Activated CD4-positive, alpha-beta memory T cell treated with anti-CD3 and anti-CD28 coated beads for 36 hours (primary cell): ENCODE measurements at places on chromosomes 4 and X. TPM values are rescaled to one million over a fixed set of nuclear protein-coding genes. Genes with fewer than 3 reads are reported as not detected.

ADGRL3 gene
- total RNA-seq: not detected

RNF150 gene
- not detected for total RNA-seq

GPRASP3 gene
- 1.3 TPM for total RNA-seq

GAGE12E gene
- total RNA-seq: not detected

CHM gene
- total RNA-seq: 12.0 TPM

GRIA2 gene
- not detected for total RNA-seq

BST1 gene
- 0.19 TPM for total RNA-seq

WDR17 gene
- 1.1 TPM for total RNA-seq

SH3BGRL gene
- total RNA-seq: 39.1 TPM

TAF7L gene
- not detected for total RNA-seq

- no peaks in the 10 kb centered on the region for H3K36me3 ChIP-seq
- peaks cover 1% of the 10 kb centered on the region for H3K27me3 ChIP-seq
- no peak overlapping the region for H3K27ac ChIP-seq
These were observed 131.3 kb upstream of the AP1S2 start for GRCh38 chrX:15985937-15986336.

DNA sequence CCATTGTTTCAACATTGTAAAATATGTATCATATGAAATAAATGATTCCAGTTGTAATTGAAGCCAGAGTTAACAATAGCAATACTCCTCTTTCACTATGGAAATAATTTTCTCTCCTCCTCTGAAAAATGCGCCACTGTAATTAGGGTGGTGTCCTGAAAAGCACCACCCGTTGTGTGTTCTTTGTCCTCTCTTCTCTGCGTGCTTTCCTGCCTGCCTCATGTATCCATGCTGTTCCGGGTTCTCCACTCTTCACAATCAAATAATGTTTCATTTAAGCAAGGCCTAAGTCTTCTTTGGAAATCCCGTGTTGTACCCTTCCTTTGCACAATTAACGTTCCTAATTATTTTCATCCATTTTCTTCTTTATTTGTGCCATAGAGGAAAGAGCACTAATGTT lies 293.3 kb downstream of the ADGRL3 start:
- H3K36me3 ChIP-seq: no peaks in the 10 kb centered on the region
- H3K4me3 ChIP-seq: no peak overlapping the region
- no peak for DNase-seq
- H3K27me3 ChIP-seq: no peaks in the 10 kb centered on the region
- no peak overlapping the region for H3K27ac ChIP-seq
- H3K4me1 ChIP-seq: no peaks in the 10 kb centered on the region

GRCh38 chr4:78566834-78567499 lies 15.4 kb downstream of the ANXA3 start:
- no peak overlapping the region for H3K4me3 ChIP-seq
- H3K4me1 ChIP-seq: no peaks in the 10 kb centered on the region
- peaks cover 5% of the 10 kb centered on the region for H3K27me3 ChIP-seq
- DNase-seq: no peak
- no peak overlapping the region for H3K27ac ChIP-seq

- H3K36me3 ChIP-seq: no peaks in the 10 kb centered on the region
- H3K4me3 ChIP-seq: no peak overlapping the region
- no peak overlapping the region for H3K27ac ChIP-seq
- H3K4me1 ChIP-seq: peaks cover 7% of the 10 kb centered on the region
- peaks cover 5% of the 10 kb centered on the region for H3K27me3 ChIP-seq
- no peak for DNase-seq
These were observed 40.3 kb downstream of the MED28 start for GRCh38 chr4:17654701-17655100.

GRCh38 chr4:102678695-102679335 lies 82.0 kb downstream of the MANBA start:
- no peak overlapping the region for H3K4me3 ChIP-seq
- no peak overlapping the region for H3K27ac ChIP-seq
- peaks cover 7% of the 10 kb centered on the region for H3K36me3 ChIP-seq
- H3K4me1 ChIP-seq: peaks cover 14% of the 10 kb centered on the region
- DNase-seq: no peak

DNA sequence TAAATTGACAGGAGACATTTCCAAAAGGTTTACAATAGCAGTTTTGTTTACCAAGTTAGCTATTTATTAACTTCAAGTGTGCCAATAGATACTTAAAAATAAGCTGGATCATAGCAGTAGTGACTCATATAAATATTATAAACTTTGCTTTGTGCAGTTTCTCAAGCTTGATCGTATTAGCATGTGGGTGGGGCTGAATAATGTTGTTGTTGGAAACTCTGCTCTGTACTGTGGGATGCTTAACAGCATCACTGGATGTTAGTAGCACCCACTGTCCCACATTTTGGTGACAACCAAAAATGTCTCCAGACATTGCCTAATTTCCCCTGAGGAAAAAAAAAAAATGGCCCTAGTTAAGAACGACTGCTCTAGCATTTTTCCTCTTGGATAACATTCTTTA lies 855.2 kb upstream of the ADGRL3 start:
- no peaks in the 10 kb centered on the region for H3K36me3 ChIP-seq
- H3K27me3 ChIP-seq: no peaks in the 10 kb centered on the region
- no peak overlapping the region for H3K27ac ChIP-seq
- no peak for DNase-seq
- no peaks in the 10 kb centered on the region for H3K4me1 ChIP-seq

DNA sequence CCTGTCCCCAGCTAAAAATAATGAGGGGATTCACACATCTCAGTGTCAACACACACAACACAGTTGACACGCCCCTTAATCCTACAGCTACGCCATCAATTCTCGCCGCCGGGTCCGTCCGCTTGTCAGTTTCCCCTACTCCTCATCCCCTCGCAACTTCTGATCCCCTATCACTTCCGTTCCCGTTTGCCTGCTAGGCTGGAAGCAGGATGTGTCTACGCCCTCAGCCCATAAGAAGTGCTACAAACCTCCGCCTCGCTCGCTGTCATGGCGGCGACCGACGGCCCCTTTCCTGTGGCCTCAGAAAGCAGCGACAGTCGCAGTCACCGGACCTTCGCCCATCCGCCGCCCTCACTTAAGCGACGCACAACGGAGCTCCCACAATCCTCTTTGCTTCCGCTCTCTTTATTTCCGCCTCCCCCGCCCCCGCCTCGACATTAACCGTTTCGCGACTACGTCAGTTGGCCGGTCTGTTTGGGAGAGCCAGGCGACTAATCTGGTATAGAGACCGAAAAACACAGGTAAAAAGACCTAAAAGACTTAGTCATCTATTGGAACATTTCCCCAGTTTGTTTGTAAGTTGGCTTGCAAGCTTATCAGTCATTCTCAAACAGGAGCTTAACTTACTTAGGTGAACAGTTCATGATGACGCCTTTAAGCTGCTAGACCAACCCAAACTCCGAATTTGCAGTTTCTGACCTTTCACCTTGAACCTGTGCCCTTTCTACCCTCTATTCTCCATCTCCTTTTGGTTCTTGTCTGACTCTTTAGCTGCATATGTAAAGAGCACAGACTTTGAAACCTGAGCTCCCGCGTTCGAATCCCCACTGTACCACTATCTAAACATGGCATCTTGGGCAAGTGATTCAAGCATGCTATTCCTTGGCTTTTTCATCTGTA lies at the start of gene SLC25A53:
TSS of gene SLC25A53 (minus strand) at position 380 of the 900 bp plus-strand sequence. CDS start 51,752 bp downstream, outside the sequence.
- H3K4me1 ChIP-seq: peaks cover 15% of the 10 kb centered on the region
- H3K4me3 ChIP-seq: peak within 1 kb of the TSS; percentile 99
- H3K27ac ChIP-seq: peak within 1 kb of the TSS; percentile 100
- peaks cover 2% of the 10 kb centered on the region for H3K36me3 ChIP-seq
- DNase-seq: peak; percentile 87

- no peak overlapping the region for H3K27ac ChIP-seq
- H3K27me3 ChIP-seq: peaks cover 2% of the 10 kb centered on the region
- no peak for DNase-seq
These were observed 81.7 kb upstream of the ARHGAP24 start for GRCh38 chr4:85393201-85393600.

DNA sequence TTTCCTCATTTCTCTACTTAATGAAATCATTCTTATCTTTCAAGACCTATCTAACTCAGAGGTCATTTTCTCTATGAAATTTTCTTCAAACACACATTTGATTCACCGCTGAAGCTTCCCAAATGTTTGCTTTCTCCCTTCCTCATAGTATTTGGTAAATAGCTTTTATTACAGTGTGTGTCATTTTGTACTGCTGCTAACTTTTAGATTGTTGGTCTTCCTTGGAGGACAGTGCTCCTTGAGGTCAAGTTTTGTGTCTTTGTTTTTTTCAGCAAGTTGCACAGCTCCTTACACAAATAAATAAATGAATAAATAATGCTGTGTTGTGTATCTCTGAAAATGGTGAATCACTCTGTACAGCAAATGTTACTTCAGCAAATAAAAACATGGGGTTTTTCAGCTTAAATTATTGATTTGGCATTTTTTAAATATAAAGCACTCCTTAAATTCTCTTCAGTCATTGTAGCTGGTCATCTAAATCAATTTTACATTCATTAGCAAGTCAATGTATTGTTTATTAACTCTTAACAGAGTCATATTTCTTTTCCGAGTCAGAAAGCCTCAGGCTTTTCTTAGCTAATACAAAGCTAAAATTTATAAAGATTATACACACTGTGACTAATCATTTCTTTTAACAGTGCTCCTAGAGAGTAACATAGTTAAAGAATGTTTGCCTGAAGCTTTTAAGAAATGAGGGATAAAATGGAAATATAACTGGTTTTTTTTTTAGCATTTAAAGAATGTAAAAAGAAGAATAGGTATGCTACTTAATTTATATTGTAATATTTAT lies 30.1 kb upstream of the MAD2L1 start:
- no peaks in the 10 kb centered on the region for H3K36me3 ChIP-seq
- no peaks in the 10 kb centered on the region for H3K27me3 ChIP-seq
- no peaks in the 10 kb centered on the region for H3K4me1 ChIP-seq
- no peak overlapping the region for H3K4me3 ChIP-seq

GRCh38 chrX:76366972-76367371 lies 60.5 kb upstream of the MAGEE1 start:
- H3K36me3 ChIP-seq: no peaks in the 10 kb centered on the region
- DNase-seq: no peak
- no peak overlapping the region for H3K27ac ChIP-seq

- no peaks in the 10 kb centered on the region for H3K4me1 ChIP-seq
- no peak overlapping the region for H3K27ac ChIP-seq
- no peaks in the 10 kb centered on the region for H3K27me3 ChIP-seq
- no peaks in the 10 kb centered on the region for H3K36me3 ChIP-seq
- DNase-seq: no peak
These were observed 196.1 kb downstream of the ZNF330 start for GRCh38 chr4:141416677-141417363.

- no peak for DNase-seq
- no peaks in the 10 kb centered on the region for H3K36me3 ChIP-seq
- H3K4me1 ChIP-seq: no peaks in the 10 kb centered on the region
- H3K27ac ChIP-seq: no peak overlapping the region
- peaks cover 5% of the 10 kb centered on the region for H3K27me3 ChIP-seq
These were observed 120.9 kb upstream of the DDIT4L start for GRCh38 chr4:100311181-100311580.

DNA sequence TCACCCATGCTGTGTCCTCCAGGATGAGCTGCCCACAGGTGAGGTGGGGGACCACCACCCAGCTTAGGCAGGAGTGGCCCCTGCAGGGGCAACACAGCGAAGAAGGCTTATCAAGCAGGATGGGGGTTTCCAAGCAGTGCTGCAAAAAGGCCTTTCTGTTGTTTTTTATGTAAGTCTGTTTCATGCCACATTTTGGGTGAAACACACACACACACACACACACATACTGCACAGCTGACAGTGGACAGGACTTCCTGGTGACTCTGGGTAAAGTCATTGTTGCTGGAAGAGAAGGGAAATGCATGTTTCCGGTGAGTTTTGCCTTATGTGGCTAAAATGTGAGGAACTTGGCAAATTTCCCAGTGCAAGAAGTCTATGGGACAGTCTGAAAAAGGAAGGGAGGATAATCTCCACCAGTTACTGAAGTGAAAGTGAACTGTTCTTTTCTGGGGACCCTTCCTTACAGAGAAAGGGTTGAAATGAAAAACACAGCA lies 119.2 kb downstream of the IRF2 start:
- H3K4me3 ChIP-seq: no peak overlapping the region
- peak; percentile 43 for DNase-seq
- peaks cover 10% of the 10 kb centered on the region for H3K4me1 ChIP-seq
- no peak overlapping the region for H3K27ac ChIP-seq
- no peaks in the 10 kb centered on the region for H3K36me3 ChIP-seq

DNA sequence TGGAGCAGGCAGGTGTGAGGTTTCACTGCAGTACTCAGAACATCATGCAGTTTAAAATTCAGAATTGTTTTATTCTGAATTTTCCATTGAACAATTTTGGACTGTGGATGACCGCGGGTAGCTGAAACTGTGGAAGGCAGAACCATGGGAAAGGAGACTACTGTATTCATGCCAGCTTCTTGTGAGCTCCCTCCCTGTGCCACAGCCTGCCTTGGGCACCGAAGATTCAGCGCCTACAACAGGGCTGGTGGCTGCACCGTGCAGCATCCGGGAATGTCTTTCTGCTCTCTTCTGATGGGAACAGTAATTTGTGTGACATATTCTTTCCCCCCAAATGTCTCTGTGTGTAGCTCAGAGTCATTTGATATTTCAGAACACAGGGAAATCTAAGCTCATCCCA lies 118.5 kb upstream of the NKX1-1 start:
- peaks cover 4% of the 10 kb centered on the region for H3K4me1 ChIP-seq
- DNase-seq: no peak
- no peak overlapping the region for H3K4me3 ChIP-seq
- peaks cover 24% of the 10 kb centered on the region for H3K27me3 ChIP-seq

- DNase-seq: no peak
- no peak overlapping the region for H3K4me3 ChIP-seq
- no peaks in the 10 kb centered on the region for H3K36me3 ChIP-seq
These were observed 34.6 kb downstream of the LIMCH1 start for GRCh38 chr4:41572516-41572915.

GRCh38 chr4:96315815-96316214 lies 475.9 kb downstream of the PDHA2 start:
- H3K4me1 ChIP-seq: no peaks in the 10 kb centered on the region
- DNase-seq: no peak
- H3K4me3 ChIP-seq: no peak overlapping the region
- no peak overlapping the region for H3K27ac ChIP-seq
- H3K36me3 ChIP-seq: no peaks in the 10 kb centered on the region
- no peaks in the 10 kb centered on the region for H3K27me3 ChIP-seq

- no peak overlapping the region for H3K4me3 ChIP-seq
- H3K27ac ChIP-seq: no peak overlapping the region
- no peaks in the 10 kb centered on the region for H3K36me3 ChIP-seq
- no peaks in the 10 kb centered on the region for H3K4me1 ChIP-seq
- no peak for DNase-seq
- H3K27me3 ChIP-seq: no peaks in the 10 kb centered on the region
These were observed 112.2 kb upstream of the ANXA3 start for GRCh38 chr4:78439328-78439727.

DNA sequence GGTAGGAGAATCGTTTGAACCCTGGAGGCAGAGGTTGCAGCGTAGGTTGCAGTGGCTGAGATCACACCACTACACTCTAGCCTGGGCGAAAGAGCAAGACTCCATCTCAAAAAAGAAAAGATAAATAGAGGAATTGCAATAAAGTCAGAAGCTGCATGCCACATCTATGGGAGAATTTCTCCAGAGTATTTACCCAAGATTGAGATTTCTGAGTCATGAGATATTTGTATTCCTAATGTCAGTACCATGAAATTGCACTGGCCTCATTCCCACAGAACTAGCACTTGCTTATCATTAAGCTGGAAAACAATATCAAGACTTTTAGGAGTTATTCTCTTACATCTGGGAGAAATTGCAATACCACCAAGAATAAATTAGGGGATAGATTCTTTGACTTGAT lies 37.4 kb downstream of the ASIC5 start:
- H3K27me3 ChIP-seq: peaks cover 5% of the 10 kb centered on the region
- no peak overlapping the region for H3K27ac ChIP-seq
- no peak for DNase-seq
- H3K36me3 ChIP-seq: no peaks in the 10 kb centered on the region
- H3K4me3 ChIP-seq: no peak overlapping the region
